ENCODE measurements at places on chromosomes 6 and 20. TPM values are rescaled to one million over a fixed set of nuclear protein-coding genes. Genes with fewer than 3 reads are reported as not detected.

Gene TRIM31
- 0.44 TPM for total RNA-seq

Gene ATP6V1G2
- 3.1 TPM for total RNA-seq

DNA sequence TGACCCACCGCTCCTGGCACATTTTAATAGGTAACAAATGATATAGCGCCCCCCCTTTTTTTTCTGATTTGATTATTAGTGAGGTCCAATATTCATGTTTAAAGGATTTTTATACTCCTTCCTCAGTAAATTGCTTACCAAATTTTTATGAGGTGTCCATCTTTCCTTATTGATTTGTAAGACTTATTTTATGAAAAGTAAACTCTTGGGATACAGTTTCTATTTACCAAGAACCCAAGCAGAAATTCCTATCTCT is 25.1 kb downstream of the TRIM27 start:
- H3K27me3 ChIP-seq, result no peaks in the 10 kb centered on the region
- H3K4me1 ChIP-seq, result peaks cover 13% of the 10 kb centered on the region
- H3K36me3 ChIP-seq, result peaks cover 27% of the 10 kb centered on the region
- no peak for DNase-seq
- no peak overlapping the region for H3K4me3 ChIP-seq

DNA sequence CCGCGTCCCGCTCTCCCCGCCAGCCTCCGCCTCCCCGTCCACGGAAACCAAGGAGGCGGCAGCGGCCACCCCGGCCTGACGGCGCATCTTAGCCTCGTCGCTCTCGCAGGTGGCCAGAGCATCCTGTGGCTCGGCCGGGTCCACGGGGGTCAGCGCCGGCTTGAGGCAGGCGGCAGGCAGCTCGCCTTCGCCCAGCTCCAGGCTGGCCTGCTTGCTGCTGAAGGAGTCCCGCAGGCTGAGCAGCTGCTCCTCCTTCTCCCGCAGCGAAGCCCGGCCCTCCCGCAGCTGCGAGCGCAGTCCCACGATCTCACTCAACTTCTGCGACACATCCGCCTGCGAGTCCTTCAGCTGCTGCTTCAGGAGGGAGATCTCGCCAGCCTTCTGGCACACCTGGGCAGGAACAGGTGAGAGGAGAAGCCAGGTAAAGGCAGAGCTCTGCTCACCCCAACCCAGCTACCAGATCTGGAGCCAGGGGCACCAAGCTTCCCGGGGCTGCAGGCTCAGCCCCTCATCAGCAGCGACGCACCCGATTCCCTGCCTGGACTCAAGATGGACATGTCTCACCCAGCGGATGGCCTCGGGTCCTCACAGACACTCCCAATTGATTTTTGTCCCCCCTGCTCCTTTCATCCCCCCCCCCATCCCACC is 5.2 kb upstream of the FASTKD5 start:
- H3K4me1 ChIP-seq, result peaks cover 22% of the 10 kb centered on the region
- H3K36me3 ChIP-seq, result no peaks in the 10 kb centered on the region
- H3K27ac ChIP-seq, result no peak overlapping the region
- no peak overlapping the region for H3K4me3 ChIP-seq
- DNase-seq, result no peak
- peaks cover 43% of the 10 kb centered on the region for H3K27me3 ChIP-seq

GRCh38 chr6:129102741-129103140 is 219.8 kb downstream of the LAMA2 start:
- H3K27me3 ChIP-seq, result no peaks in the 10 kb centered on the region
- DNase-seq, result no peak
- no peak overlapping the region for H3K27ac ChIP-seq
- no peak overlapping the region for H3K4me3 ChIP-seq
- no peaks in the 10 kb centered on the region for H3K36me3 ChIP-seq

DNA sequence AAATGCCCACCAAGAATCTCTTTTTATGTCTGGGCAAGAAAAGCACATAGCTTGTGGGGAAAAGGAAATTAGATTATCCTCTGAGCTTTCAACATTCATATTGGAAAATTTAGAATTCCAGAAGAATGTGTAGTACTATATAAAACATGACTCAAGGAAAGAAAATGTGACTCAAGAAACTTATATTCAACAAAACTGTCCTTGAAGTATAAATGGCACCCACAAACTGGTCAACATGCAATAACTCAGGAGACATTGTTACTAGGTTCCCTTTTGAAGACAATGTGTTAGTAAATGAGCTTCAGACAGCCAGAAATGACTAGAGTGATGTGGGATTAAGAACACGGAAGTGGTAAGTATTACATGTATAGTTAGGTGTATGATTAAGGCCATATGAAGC is 26.1 kb upstream of the TINAG start:
- no peaks in the 10 kb centered on the region for H3K27me3 ChIP-seq
- no peak overlapping the region for H3K27ac ChIP-seq
- no peak overlapping the region for H3K4me3 ChIP-seq
- no peak for DNase-seq
- H3K4me1 ChIP-seq, result no peaks in the 10 kb centered on the region
- no peaks in the 10 kb centered on the region for H3K36me3 ChIP-seq

DNA sequence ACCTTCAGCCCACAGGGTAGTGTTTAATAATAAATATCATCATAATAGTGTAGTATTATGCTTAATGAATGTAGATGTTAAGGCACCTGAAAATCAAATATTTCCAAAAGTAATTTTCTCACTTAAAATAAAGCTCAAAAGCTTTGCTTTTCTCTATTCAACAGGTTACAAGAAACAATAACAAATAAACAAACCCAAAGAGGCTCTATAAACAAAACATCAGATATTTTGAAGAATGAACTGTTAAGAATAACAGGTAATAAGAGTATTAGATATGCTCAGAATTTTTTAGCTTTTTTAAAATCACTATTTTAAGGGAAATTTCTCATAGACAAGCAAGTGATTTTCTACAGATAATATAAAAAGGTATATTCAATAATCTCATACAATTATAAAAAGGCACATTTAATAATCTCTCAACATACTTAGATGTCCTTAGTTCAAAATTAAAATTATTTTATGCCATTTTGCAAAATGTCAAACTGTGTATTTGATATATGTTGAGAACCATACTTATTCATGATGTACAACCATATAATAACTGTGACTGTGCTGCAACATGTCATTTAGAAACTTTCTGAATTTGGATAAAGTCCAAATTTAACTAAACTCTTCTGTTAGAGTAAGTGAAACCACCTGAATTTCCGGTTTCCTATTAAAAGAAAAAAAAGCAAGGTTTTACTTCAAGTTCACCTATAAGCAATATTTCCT is 35.8 kb downstream of the PHIP start:
- H3K36me3 ChIP-seq, result no peaks in the 10 kb centered on the region
- no peaks in the 10 kb centered on the region for H3K27me3 ChIP-seq
- DNase-seq, result no peak
- H3K4me3 ChIP-seq, result no peak overlapping the region
- H3K27ac ChIP-seq, result no peak overlapping the region

Gene GPR31
- total RNA-seq, result not detected

Data from T-cell (primary cell).